ENCODE measurements at places on chromosomes 2 and 18. TPM values are rescaled to one million over a fixed set of nuclear protein-coding genes. Genes with fewer than 3 reads are reported as not detected.

DNA sequence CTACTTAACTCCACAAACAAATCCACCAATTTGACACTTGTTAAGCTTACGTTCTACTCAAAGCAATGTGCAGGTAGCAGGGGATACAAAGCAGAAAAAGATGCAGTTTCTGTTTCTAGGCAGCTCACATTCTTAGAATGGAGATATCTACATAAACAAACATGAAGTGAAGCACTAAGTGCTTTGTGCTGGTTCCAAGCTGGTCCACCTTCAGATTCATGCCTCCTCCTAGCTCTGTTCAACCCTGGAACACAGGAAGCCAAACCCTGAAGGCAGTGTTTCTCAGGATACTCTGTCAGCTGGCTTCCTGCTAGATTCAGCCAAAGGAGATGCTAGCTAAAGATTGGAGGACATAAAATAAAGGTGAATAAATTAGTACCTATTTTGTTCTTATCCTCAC lies 55.3 kb upstream of the NOL4 start:
- no peak for DNase-seq
- H3K4me1 ChIP-seq: no peaks in the 10 kb centered on the region
- no peaks in the 10 kb centered on the region for H3K27me3 ChIP-seq
- H3K36me3 ChIP-seq: no peaks in the 10 kb centered on the region

- H3K27me3 ChIP-seq: peaks cover 6% of the 10 kb centered on the region
- no peaks in the 10 kb centered on the region for H3K4me1 ChIP-seq
- no peak for DNase-seq
- no peak overlapping the region for H3K27ac ChIP-seq
These were observed 31.3 kb downstream of the POU3F3 start for GRCh38 chr2:104885119-104885782.

The ST8SIA3 gene
- 0.09 TPM for total RNA-seq

The GPR35 gene
- 1.1 TPM for total RNA-seq

DNA sequence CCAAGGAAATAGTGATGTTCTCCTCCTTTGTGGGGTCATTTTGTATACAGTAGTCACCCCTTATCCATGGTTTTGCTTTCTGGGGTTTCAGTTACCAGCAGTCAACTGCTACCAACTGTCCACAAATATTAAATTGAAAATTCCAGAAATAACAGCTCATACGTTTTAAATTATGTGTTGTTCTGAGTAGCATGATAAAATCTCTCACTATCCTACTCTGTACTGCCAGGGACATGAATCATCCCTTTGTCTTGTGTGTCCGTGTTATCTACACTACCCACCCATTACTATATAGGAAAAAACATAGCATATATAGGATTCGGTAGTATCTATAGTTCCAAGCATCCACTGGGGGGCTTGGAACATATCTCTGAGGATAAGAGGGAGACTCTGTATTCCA lies 120.9 kb upstream of the DCC start:
- H3K4me1 ChIP-seq: no peaks in the 10 kb centered on the region
- no peak for DNase-seq
- H3K27ac ChIP-seq: no peak overlapping the region
- H3K36me3 ChIP-seq: no peaks in the 10 kb centered on the region
- no peak overlapping the region for H3K4me3 ChIP-seq

DNA sequence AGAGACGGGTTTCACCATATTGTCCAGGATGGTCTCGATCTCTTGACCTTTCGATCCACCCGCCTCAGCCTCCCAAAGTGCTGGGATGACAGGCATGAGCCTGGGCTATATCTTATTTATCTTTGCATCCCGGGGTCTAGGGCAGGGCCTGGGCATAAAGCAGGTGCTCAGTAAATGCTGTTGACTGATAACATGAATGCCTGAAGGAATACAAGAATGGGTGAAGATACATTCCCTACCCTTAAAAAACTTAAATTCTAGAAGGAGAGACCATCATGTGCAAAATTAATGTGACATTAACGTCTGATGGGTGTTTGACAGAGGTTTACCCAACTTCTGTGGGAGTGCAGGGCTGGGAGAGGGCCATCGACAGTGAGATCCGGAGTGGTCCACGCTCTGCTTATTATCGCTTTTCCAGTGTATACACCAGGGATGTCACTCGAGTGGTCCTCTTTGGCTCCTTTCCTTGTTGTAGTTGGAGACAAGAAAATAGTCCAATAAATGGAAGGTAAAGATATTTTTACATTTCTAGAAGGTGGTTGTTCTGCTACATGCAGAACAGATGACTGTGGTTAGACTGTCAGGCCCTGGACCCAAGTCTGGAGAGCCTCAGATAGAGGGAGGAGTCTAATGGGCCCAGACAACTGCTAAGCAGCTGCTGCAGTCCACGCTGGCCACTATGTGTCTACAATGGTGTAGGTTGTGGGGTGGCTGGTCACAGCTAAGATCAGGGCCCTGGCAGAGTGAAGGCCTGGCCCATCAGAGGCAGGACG lies 131.7 kb downstream of the MYCN start:
- H3K27me3 ChIP-seq: no peaks in the 10 kb centered on the region
- no peak overlapping the region for H3K27ac ChIP-seq
- DNase-seq: peak; percentile 14
- H3K4me3 ChIP-seq: no peak overlapping the region
- no peaks in the 10 kb centered on the region for H3K36me3 ChIP-seq
- H3K4me1 ChIP-seq: no peaks in the 10 kb centered on the region

GRCh38 chr2:63530704-63531279 lies 57.5 kb downstream of the WDPCP start:
- no peaks in the 10 kb centered on the region for H3K36me3 ChIP-seq
- H3K4me3 ChIP-seq: no peak overlapping the region
- no peaks in the 10 kb centered on the region for H3K4me1 ChIP-seq
- DNase-seq: no peak

The TEKT4 gene
- not detected for total RNA-seq

DNA sequence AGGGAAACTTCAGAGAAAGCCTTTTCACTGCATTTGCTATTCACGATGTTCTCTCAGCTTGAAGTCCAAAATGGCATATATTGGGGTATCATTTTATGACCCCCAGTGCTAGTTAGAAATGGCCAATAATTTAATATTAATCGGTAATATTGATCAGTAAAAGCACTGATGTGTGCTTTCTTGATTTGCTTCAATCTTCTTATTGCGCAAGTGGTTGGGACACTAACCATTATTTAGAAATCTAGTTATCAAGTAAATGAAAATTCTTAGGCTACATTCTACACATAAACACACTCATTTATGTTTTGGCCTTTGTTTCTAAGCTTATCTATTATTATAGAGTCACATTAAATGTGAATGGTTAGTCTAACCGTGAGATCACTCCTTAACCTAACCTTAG lies 49.7 kb upstream of the VWC2L start:
- no peak for DNase-seq
- H3K4me3 ChIP-seq: no peak overlapping the region
- no peaks in the 10 kb centered on the region for H3K36me3 ChIP-seq
- no peaks in the 10 kb centered on the region for H3K4me1 ChIP-seq
- no peak overlapping the region for H3K27ac ChIP-seq
- H3K27me3 ChIP-seq: no peaks in the 10 kb centered on the region

GRCh38 chr2:86293612-86294011 lies 43.8 kb downstream of the REEP1 start:
- no peak overlapping the region for H3K4me3 ChIP-seq
- peaks cover 28% of the 10 kb centered on the region for H3K4me1 ChIP-seq
- peaks cover 2% of the 10 kb centered on the region for H3K36me3 ChIP-seq
- H3K27ac ChIP-seq: no peak overlapping the region
- H3K27me3 ChIP-seq: no peaks in the 10 kb centered on the region

Measured in muscle of leg (tissue), 16 donors.